ENCODE measurements at places on chromosomes 1 and 21.

DNA sequence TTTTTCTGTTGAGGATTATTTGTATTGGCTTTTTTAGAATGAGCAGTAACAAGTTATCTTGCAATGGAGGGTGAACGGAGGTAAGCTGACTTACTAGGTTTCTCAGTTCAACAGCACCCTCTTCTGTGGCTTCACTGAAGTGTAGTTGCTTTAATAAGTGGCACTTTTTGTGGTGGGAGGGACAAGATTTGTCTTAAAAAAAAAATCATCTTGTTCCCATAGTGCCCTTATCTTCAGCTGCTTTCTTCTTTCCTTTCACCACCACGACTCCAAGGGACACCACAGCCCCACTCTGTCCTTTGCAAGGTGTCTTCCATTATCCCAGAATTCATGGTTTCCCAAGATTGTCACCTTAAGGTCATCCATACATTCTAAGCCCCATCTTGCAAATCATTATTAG is 92.9 kb downstream of the PIGK start:
- peak; percentile 39 for DNase-seq

GRCh38 chr21:44352253-44352860 is 1.1 kb upstream of the TRPM2 start:
- no peak for DNase-seq

GRCh38 chr1:15008783-15009729 is 144.5 kb upstream of the TMEM51 start:
- no peak for DNase-seq

DNA sequence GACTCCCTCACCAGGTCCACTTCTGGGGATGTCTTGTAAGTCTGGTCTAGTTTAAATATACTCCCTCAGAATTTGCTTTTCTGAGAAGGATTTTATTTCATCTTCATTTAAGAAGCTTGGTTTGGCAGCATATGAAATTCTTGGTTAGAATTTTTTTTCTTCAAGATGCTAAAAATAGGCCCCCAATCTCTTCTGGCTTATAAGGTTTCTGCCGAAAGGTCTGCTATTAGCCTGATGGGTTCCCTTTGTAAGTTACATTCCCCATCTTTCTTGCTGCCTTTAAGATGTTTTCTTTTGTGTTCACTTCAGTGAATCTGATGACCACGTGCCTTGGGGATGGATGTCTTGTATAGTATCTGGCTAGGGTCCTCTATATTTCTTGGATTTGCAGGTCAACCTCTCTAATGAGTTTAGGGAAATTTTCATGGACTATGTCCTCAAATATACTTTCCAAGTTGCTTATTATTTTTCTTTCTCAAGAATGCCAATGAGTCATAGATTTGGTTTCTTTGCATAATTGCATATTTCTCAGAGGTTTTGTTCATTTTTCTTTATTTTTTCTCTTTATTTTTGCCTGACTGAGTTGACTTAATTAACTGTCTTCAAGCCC is 19.4 kb downstream of the TCP10L start:
- no peak for DNase-seq

- no peak for DNase-seq
These were observed 36.6 kb downstream of the UBASH3A start for GRCh38 chr21:42440187-42440792.

GRCh38 chr1:198696211-198696610 is 57.4 kb downstream of the PTPRC start:
- no peak for DNase-seq

GRCh38 chr1:8378981-8379470 is 61.1 kb downstream of the SLC45A1 start:
- DNase-seq = no peak

GRCh38 chr1:211114446-211114845 is 19.5 kb downstream of the KCNH1 start:
- no peak for DNase-seq

Data from Calu3 (cell line).